ENCODE measurements at places on chromosomes 2 and 18. TPM values are rescaled to one million over a fixed set of nuclear protein-coding genes. Genes with fewer than 3 reads are reported as not detected.

The KRCC1 gene
- 27.5 TPM for total RNA-seq

The SERPINB12 gene
- not detected for total RNA-seq

The RPL37A gene
- 4,723 TPM for total RNA-seq

The HOXD13 gene
- 0.09 TPM for total RNA-seq

The RAB11FIP5 gene
- total RNA-seq = 17.6 TPM

The CREG2 gene
- total RNA-seq = 0.14 TPM

The VRK2 gene
- 17.5 TPM for total RNA-seq

The NLRC4 gene
- total RNA-seq = not detected

Data from smooth muscle cell of bladder (primary cell).